ENCODE measurements at places on chromosomes 12 and 14.

GRCh38 chr12:25896981-25897380 is 61.5 kb upstream of the RASSF8 start:
- DNase-seq: peak; percentile 61

GRCh38 chr14:54003064-54003463 is 46.4 kb upstream of the BMP4 start:
- DNase-seq: peak; percentile 70

DNA sequence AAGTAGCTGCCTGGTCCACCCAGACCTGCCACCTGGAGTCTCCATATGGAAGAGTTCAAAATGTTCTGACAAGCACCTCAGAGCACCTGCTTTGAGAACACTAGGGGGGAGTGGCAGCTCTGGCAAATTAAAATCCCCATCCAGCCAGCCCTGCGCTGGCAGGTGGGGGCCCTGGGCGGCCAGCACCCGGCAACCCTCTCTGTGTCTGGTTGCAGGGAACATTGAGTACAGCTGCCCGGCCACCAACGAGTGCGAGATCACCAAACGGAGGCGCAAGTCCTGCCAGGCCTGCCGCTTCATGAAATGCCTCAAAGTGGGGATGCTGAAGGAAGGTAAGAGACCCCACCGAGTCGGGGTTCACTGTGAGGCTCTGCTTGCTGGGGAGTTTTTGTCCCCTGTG is 86.4 kb downstream of the ESRRB start:
- DNase-seq: no peak

DNA sequence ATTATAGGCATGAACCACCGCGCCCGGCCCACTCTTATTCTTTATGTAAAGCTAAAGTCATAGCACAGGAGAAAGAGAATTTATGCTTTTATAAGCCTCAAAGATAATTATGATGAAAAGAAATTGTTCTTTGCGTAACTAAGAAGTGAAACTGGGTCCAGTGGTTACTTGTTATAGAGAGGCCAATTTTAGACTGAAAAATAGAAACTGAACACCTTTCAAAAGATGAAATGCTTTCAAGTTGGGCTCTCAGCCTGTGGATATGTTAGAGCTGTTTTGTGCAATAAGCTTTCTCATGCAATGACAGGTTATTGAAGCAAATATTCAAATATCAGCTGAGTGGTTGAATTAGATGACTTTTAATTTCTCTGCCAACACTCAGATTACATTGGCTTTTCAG is 7.9 kb downstream of the TMEM253 start:
- DNase-seq: no peak

GRCh38 chr12:26730481-26731350 is 102.3 kb downstream of the ITPR2 start:
- no peak for DNase-seq

GRCh38 chr12:6753772-6754356 is 923 bp upstream of the MLF2 start:
- DNase-seq: no peak

DNA sequence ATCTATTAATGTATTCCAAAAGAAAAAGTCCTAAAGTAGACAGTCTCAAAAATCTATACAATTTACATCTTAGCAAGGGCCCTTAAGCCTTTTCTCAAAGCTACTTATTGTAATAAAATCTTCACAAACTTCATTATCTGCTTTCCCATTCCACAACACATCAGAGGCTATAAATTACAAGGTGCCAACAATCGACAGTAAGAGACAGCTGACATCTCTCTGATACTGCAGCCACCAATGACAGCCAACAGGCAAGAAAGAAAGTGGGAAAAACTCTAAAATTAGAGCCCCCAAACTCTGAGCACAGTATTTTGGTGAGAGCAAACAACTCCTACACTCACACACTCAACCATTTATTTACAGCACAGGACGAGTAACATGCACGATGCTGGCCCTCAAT is 2.2 kb downstream of the ANGEL1 start:
- DNase-seq: no peak

GRCh38 chr12:90984114-90984513 is 20.7 kb downstream of the EPYC start:
- DNase-seq: no peak

- no peak for DNase-seq
Observed at GRCh38 chr12:111201036-111201435, 167.9 kb downstream of the PHETA1 start.

- DNase-seq: no peak
Observed at GRCh38 chr12:52699960-52700359, 3.4 kb downstream of the KRT77 start.

GRCh38 chr12:57741413-57741789 is 2.9 kb upstream of the AGAP2 start:
- peak; percentile 56 for DNase-seq

DNA sequence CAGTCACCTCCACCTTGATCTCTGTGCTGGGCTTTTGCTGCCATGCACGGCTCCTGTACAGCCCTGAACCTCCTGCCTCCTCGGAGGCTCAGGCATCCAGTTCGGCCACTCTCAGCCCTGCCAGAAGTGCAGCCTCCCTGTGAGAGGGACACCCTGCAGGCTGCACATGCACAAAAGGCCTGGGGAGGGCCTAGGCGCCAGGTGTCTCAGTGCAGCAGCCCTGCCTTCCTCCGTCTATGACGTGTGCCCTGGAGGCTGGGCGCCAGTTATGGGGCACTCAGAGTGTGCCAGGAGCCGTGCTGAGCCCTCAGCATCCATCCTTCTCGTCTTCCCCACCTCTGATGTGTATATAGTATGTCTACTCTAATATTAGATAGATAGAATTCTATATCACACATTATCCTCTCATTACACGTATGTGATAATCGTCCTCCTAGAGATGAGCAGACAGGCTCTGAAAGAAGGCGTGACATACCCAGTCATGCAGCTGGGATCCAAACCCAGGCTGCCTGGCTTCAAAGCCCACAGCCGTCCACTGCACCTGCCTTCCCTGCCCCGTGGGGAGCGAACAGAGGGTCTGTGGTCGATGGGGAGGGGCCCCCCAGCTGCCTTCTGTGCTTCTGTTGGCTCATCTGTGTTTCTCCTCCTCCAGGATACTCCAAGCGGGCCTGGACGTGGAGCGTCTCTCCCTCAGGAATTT is 101.1 kb downstream of the B4GALNT3 start:
- no peak for DNase-seq

GRCh38 chr12:52316290-52316689 is 4.9 kb downstream of the KRT83 start:
- DNase-seq: no peak

- no peak for DNase-seq
Observed at GRCh38 chr12:105910030-105910429, 228.7 kb downstream of the NUAK1 start.

DNA sequence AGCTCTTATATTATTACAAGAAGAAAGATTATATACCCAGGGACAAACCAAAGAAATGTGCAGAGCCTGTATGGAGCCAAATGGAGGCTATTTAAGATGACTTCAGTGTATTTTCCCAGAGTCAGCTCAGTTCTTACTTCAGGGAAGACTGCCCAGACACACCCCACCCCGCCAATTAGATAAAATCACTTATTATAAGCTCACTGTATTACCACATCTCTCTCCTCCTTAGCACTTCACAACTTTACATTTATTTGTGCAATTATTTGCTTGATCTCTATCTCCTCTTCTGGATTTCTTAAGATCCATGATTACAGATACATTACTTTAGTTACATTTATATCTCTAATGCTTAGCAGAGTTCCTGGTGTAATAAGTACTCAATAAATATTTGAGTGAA is 24.7 kb upstream of the WDR89 start:
- no peak for DNase-seq

GRCh38 chr14:50714450-50715073 is 46.5 kb upstream of the SAV1 start:
- DNase-seq: peak; percentile 50

- no peak for DNase-seq
Observed at GRCh38 chr14:24437020-24437735, 5.4 kb downstream of the SDR39U1 start.

DNA sequence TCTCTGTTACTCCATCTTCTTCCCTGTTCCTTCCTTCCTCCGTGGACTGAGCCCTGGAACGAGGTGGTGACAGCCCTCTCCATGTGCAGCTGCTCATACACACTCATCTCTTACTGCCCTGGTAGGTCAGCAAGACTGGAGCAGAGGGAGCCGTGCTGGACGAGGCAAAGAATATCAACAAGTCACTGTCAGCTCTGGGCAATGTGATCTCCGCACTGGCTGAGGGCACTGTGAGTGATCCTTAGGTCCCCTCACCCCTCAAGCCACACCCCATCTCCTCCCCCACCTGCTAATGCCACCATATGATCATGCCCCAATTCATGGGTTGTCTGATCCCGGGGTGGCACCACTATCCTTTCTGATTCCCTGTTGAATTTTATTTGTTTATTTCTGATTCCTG is 19.0 kb downstream of the KIF5A start:
- DNase-seq: no peak

GRCh38 chr12:77841521-77841920 is 10.8 kb downstream of the NAV3 start:
- peak; percentile 28 for DNase-seq

DNA sequence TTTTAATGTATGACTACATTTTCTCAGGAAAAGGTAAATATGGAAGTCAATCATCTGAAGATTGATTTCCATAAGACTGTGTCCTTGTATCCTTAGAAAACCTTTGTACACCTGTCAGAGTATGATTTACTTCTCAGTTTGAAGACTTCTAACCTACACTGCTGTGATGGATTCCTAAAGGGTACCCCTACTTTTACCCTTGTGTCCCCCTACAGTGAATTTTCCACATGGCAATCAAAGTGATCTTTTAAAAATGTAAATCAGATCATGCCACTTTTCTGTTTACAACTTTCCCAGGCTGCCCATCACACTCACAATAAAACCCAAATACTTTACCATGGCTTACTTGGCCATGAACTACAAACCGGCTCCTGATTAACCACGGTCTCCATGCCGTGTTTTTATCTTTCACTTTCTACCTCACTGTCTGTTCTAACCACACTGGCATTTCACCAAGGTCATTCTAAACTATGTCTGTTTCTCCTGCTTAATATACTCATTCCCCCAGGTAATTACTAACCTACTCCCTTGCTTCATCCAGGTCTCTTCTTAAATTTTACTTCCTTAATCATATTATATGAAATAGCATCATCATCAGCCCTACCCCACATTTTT is 8.1 kb downstream of the DNAI7 start:
- DNase-seq: no peak

DNA sequence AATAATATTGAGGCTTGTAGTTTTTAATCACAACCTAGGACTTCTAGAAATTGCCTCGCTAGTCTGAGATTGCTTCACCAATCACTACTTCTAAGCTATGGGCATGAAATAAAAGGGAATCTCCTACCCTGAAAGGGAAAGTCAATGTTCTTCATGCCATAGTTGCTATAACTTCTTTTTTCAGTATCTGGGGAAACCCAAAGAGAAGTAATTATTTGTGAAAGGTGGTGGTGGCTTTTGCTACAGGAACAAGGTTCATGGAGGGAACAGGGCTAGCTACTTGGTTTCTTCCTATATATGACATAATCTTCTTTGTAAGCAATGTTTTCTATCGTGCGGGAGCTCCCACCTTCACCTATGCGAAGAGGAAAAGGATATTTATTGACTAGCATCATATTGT is 61.6 kb upstream of the DNM1L start:
- DNase-seq: no peak

- DNase-seq: no peak
Observed at GRCh38 chr14:74792249-74793039, 29.3 kb downstream of the YLPM1 start.

- no peak for DNase-seq
Observed at GRCh38 chr14:102196902-102197230, 57.2 kb downstream of the WDR20 start.

DNA sequence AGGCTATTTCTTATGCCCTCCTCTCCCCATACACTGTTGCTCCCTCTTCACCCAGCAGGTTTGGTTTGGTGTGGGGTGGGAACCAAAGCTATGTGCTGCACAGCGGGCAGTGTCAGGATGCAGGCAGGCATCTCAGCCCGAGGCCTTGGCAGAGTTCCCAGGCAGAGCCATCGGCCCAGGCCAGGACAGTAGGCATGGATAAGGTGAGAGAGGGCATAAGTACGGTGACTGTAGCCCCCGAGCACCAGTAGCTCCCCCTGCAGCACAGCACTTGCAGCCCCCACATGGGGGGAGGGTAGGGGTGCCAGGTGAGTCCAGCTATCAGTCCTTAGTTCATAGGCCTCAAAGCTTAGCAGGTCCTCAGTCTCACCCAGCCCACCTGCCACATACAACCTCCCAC is 7.2 kb downstream of the KLHL33 start:
- no peak for DNase-seq

DNA sequence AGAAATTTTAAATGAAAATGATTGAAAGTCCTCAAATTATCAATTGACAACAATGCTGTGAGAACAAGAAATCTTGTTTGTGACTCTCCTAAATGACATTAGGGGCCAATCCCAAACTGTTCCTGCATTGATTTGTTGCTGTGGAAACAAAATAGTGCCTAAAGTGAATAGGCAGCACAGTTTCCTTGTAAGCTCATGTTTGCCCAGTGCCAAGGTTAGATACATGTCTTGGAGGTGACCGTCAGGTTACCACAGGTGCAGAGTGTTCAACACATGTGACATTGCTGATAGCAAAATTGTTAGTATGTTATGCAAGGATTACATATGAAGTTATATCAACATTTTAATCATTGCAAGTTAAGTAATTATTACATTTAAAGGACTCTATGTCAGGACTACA is 292.6 kb downstream of the ACSS3 start:
- peak; percentile 18 for DNase-seq

DNA sequence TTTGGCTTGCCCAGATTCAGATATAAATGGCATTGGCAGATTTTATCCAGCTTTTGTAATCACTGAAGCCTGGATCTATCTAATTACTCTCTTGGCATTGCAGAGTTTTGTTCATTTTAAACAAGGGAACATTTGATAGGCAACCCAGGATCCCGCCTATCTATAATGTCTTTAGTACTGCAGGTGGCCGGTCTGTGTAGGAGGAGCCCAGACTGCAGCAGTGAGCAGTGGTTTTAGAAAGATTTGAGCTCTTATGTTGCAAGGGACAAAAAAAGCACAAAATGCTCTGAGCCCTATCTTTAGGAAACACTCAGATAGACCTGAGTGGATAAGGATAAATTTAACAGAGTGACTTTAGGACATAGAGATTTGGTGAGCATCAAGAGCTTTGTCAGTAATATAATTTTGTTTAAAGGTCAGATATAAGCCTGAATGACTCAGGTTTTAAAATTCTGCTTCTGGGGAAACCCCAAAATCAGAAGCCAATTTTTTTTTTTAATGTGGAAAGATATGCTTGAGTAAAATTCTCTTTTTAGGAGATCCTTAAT is 165.5 kb downstream of the SLC5A8 start:
- DNase-seq: no peak

DNA sequence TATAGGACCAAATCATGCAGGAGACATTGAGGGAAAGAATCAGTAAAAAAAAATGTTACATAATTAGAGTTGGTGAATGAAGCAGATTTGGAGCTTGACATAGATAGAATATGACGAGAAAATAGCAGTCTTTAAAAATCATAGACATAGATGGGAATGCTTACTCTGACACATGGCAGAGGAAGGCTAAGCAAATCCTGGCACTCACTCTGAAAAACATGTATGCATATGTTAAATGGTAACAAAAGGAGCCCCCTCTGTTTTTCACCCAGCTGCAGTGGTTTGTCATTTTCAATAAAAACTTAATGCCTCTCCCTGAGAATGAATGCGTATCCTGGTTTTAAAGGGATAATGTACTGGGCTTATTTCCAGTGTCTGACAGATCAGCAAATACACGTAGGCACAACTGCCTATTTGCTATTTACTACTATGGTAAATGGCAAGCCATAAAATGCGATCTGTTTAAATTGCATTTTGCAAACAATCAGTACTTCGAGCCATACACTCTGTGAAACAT is 561.2 kb upstream of the SEL1L start:
- DNase-seq: no peak
